Right cardiac atrium (tissue), 5 donors: ENCODE measurements at places on chromosomes 5 and 9. TPM values are rescaled to one million over a fixed set of nuclear protein-coding genes. Genes with fewer than 3 reads are reported as not detected.

The GNA14 gene
- polyA plus RNA-seq: 2.5 TPM

The MARCHF11 gene
- polyA plus RNA-seq: 2.7 TPM

The IRX4 gene
- polyA plus RNA-seq: not detected

The NFIB gene
- 22.5 TPM for polyA plus RNA-seq

The SLC45A2 gene
- 0.70 TPM for polyA plus RNA-seq

The PCAT7 gene
- 0.05 TPM for polyA plus RNA-seq

The C9orf50 gene
- not detected for polyA plus RNA-seq

The HAVCR1 gene
- polyA plus RNA-seq: not detected
